ENCODE measurements at places on chromosomes 13 and 19.

- DNase-seq, result no peak
These were observed 15.6 kb downstream of the ATP1A3 start for GRCh38 chr19:41978470-41978869.

- no peak for DNase-seq
These were observed 9.2 kb downstream of the RANBP3 start for GRCh38 chr19:5968431-5969373.

DNA sequence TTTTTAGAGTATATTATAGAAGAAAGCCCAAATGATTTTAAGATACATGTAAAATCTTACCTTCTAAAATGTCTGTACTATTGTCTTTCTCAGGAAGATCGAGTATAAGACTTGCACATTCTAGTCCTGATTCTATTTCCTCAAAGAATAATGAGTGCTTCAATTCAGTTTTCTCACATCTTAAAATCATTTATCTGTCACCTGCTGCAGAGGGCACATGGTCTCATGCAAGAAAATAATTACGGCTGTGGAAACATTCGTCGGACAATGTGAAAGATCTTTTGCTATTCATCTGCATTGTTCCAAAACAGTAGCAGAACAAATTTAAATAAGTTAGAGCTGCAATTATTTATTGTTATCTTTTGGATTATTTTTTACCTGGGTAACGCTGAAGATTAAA, 1403.5 kb downstream of the PCDH9 start:
- DNase-seq, result no peak

DNA sequence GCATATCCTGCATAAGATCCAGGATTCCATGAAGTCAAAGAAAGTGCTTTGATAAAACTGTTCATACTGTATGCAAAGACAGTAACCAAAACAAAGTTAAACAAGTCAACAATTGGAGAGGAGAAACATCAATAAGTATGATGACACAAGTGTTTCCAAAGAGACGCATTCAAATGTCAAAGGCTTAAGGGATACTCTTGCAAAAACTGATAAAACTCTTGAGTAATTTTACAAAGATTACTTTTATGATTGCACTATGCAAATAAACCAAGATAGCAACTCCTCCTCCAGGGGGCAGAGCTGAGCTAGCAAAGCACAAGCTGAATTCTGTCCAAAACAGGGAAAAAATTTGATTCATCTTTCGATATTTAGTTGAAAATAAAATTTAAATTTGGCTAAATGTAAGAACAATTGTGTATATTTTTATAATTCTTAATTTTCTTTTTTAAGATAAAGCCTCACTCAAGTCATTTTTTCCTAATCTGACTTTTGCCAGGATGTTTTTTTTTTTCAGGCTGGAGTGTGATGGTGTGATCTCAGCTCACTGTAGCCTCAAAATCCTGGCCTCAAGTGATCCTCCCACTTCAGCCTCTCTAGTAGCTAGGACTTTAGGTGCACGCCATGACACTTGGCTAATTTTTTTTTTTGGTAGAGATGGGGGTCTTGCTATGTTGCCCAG, 84.0 kb downstream of the MZT1 start:
- no peak for DNase-seq

- DNase-seq, result no peak
These were observed 58.9 kb downstream of the ENOX1 start for GRCh38 chr13:43727856-43728255.

DNA sequence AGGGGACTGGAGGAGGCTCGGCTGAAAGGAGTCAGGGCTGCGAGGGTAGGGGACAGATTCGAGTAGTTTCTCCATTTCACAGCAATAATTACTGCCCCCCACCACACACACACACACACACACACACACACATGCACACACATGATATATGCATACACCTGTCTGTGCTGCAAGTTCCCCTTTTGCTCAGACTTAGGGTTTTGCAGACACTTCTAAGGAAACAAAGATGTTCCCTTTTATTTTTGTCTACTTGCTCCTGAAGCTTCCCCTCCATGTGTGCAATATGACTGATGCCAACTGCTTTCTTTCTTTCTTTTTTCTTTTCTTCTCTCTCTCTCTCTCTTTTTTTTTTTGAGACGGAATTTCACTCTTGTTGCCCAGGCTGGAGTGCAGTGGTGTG, 13.4 kb downstream of the MBD3L2B start:
- no peak for DNase-seq

DNA sequence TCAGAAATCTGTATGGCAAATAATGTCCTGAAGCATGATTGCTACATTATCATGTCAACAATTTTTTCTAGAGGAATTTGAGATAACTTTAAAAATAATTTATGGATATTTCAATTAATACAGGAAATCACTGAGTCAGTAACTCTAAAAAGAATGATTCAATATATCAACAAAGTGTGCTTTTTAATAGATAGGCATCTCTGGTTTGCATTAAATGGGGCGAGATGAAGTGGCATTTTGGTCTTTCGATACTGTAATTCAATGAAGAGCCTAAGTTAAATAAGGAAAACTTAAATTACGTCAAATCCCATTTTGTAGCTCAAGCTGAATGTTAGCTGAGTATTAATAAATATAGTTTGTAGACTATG, 342.8 kb downstream of the DACH1 start:
- no peak for DNase-seq

GRCh38 chr19:45475537-45476291, 7.9 kb downstream of the FOSB start:
- DNase-seq, result no peak

DNA sequence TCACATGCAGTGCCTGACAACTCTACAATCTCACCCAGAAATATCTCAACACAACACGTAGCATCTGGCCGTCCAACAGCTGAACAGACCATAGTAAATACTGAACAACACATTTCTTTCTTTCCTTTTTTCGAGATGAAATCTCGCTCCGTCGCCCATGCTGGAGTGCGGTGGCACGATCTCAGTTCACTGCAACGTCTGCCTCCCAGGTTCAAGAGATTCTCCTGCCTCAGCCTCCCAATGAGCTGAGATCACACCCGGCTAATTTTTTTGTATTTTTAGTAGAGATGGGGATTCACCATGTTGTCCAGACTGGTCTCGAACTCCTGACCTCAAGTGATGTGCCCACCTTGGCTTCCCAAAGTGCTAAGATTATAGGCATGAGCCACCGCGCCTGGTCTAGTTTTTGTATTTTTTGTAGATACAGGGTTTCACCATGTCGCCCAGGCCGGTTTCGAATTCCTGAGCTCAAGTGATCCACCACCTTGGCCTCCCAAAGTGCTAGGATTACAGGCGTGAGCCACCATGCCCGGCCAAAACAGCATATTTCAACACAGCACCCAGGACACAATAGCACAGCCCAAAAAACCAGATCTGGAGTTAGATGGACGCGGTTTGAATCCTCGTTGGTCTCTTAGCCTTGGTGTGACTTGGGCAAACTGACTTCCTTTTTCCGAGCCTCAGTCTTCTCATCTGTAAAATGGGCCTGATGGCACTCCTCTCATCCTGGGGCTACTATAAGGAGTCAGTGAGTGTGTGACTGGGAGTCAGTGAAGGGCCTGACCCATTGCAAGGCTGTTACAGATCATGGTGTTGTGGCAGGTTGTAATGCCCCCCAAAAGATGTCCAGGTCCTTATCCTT, 22.6 kb downstream of the CYP2A6 start:
- no peak for DNase-seq

DNA sequence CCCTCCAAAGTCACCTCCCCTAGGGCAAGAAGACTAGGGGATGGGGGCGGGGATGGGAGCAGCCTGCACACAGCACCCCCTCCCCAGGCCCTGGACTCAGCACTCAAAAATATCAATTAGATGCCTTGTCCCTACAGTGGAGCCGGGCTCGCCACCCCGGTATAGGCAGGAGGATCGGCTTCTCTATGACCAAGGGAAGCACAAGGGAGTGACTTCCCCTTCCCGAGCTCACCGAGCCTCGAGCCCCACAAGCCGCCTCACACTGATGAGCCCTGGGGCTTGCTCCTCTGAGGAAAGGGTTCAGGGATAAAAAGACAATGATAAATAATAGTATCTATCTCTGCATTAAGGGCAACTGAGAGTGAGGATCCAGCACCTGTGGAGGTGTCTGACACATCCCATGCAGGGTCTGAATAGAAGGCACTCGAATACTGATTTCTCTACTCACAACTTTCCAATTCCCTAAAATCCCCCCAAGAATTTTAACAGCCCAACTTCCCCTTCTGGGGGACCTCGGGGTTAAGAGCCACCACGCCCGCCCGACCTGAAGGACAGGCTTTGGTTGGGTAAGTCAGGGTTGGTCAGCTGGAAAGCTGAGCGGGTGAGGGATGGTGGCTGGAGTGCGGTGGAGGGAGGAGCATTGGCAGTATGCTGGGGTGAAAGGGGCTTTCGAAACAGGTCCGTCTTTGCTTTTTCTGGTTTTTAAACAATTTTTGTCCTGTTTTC, 51.3 kb downstream of the STK24 start:
- no peak for DNase-seq

DNA sequence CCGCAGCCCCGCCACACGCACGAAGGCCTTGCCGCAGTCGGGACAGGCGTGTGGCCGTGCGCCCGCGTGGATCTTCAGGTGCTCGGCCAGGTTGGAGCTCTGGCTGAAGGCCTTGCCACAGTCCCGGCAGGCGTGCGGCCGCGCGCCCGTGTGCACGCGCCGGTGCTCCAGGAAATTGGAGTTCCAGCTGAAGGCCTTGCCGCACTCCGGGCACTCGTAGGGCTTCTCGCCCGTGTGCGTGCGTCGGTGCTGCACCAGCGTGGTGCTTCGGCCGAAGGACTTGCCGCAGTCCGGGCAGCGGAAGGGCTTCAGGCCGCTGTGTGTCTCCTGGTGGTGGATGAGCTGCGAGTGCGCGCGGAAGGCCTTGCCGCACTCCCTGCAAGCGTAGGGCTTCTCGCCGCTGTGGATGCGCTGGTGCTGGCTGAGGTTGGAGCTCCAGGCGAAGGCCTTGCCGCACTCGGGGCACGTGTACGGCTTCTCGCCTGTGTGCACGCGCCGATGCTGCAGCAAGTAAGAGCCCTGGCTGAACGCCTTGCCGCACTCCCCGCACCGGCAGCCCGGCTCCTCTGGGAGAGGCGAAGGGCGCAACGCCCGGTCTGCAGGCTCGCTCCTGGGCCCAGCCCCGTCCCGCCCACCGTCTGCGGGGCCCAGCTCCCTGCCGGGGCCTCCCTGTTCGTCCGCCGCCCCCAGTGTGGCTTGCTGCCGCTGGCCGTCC, 3.6 kb upstream of the A1BG start:
- no peak for DNase-seq

DNA sequence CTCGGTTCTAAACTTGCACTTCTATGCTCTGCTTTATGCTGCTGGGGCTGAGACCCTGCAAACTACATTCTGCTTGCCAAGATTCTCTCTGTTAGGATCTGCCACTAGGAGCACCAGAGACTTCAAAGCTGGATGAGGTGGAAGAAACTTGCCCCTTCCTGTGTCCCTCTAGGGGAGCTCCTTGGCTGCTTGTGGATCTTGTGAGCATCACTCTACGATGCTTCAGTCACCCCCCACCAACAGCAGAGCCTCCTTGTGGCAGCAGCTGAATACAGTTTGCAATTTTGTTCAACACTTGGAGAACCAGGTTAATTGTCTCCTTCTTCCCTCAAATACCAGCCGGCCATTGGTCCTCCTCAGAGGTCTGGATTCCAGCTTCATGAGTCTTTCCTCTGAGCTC, 310.6 kb downstream of the FGF14 start:
- DNase-seq, result no peak

DNA sequence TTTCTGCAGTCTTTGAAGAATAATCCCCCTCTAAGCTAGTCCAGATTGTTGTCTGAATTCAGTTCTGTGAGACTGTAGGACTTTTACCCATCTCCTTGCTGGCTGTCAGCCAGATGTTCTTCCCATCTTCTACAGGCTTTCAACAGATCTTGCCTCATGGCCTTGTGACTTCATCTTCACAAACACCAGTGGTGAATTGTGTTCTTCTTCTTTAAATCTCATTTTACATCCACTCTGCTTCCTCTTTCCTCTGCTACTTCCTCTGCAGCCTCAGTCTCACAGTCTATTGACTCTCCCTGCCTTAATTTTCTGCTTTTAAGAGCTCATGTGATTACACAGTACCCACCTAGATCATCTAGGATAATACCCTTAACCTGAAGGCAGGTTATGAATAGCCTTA, 859.0 kb upstream of the SLITRK1 start:
- no peak for DNase-seq
